ENCODE measurements at places on chromosomes 16 and 17.

GRCh38 chr16:52825892-52826291, 226.8 kb downstream of the CHD9NB start:
- DNase-seq: peak; percentile 79

GRCh38 chr16:86030116-86030515, 131.2 kb downstream of the IRF8 start:
- DNase-seq: no peak

GRCh38 chr16:67783353-67783725, 23.0 kb downstream of the RANBP10 start:
- no peak for DNase-seq

- DNase-seq: no peak
These were observed 162.6 kb upstream of the XYLT1 start for GRCh38 chr16:17633181-17633951.

DNA sequence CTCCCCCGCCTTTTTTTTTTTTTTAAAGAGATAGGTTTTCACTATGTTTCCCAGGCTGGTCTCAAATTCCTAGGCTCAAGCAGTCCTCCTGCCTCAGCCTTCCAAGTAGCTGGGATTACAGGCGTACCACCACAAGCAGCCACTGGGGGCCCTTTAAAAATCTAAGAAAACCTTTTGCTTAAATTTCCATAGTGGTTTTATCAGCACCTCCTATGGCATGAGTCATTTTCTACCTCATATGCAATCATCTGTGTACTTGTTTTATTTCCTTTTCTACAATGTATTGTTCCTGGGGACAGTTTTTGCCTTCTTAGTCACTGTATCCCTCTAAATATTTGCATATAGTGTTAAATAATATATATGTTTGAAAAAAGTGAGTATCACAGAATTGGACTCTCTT, 29.2 kb downstream of the GNA13 start:
- no peak for DNase-seq

GRCh38 chr17:40307001-40307730, 1.8 kb upstream of the RARA start:
- peak; percentile 54 for DNase-seq

- no peak for DNase-seq
These were observed 116.8 kb downstream of the WSCD1 start for GRCh38 chr17:6186998-6187397.

- DNase-seq: peak; percentile 70
These were observed 2.9 kb downstream of the RNF213 start for GRCh38 chr17:80263253-80264204.

DNA sequence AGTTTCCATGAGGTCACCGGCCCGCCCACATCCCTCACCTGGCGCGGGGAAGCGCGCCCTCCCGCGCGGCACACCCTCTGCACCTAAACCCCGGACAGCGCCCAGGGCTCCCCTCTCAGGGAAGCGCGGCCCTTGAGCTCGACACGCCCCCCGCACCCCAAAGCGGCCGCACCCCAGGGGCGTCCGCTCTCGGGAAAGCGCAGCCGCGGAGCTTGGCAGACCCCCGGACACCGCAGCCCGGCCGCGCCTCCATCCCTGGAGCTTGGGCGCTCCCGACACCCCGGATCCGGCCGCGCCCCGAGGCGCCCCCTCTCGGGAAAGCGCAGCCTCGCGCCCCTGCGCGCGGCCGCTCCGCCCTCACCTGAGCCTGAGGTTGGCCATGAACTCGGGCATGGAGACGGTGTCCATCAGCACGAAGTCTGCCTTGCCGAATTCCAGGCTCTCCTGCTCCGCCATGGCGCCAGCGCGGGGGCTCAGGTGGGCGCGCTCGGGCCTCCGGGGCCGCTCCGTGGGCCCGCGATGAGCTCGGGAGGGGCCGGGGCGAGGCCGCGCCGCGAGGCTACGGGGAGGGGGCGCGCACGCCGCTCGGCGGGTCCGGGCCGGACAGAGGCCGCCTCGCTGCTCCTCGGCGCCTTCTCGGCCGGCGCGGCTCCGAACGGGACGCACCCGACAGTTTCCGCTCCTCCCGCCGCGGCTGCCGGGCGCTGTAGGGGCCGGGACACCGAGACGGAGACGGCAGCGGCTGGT, at the start of gene MYO1D:
Gene MYO1D (minus strand): TSS at position 708 of the 747 bp plus-strand sequence. CDS start 252 bp downstream, at position 456.
- peak; percentile 18 for DNase-seq

DNA sequence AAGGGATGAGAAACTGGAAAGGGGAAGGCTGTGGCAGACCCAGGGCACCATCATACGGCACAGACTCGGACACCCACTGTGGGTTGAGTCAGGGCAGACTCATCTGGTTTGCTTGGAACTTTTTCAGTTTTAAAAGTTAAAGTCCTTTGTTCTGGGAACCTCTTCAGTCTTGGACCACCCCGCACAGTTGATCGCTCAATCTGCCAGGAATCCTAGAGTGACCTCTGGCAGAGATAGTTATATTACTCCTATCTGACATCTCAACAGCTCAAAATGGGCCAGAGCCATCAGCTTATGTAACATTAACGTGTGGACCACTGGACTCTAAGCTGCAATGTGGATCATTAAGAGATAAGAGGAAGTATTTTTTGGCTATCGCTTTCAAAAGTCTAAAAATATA, 164.3 kb downstream of the ABCA8 start:
- no peak for DNase-seq

DNA sequence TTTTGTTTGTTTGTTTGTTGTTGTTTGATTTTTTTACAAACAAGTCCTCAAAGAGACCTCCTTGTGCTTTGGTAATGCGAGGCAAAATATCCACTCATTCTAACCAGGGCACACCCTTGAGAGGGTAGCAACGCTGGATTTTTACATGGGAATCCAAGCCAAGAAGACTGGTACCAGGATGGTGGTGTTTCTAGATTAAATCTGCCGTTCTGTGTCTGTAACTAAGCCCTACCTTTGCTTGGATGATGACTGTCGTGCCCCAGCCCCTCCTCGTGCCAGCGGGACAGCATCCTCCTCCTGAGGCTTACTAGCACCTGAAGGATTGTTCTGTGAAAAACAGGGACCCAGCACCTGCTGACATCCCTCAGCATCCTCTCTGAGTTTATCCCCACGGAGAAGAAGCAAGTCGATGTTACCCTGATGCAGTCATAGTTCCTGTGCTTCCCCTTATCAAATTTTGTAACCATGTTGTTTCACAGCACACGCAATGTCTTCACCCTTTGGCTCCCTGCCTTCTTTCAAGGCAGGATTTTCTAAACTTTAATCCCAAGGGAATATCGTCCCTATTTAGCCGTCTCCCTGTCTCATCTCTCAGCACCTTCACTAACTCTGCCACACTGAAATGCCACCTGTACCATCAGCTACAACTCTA, 5.1 kb upstream of the HSBP1 start:
- no peak for DNase-seq

- DNase-seq: no peak
These were observed 19.2 kb upstream of the SMIM5 start for GRCh38 chr17:75614006-75614405.

- DNase-seq: no peak
These were observed 15.3 kb downstream of the MT1X start for GRCh38 chr16:56697456-56698155.

GRCh38 chr16:81464279-81464678, 19.7 kb downstream of the CMIP start:
- DNase-seq: no peak

- no peak for DNase-seq
These were observed 26.9 kb downstream of the USP43 start for GRCh38 chr17:9672266-9672665.

DNA sequence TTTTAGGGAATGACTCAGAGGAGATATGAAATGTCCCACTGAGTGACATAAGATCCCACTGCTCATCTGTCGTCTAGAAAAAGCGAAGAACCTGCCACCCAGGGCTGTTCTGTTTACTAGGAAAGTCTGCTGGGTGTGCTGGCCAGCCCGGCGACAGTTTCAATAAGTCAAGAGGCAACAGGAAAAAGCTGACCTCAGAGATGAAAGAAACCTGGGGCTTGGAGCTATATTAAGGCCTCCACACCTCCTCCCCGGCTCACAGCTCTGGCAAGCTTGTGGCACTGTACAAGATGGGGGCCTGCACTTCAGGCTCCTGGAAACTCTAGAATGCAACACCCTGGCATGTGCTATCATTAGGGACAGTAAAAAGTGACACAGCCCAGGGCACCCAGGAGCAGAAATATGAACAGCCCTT, 10.6 kb downstream of the ZFHX3 start:
- no peak for DNase-seq

GRCh38 chr17:60039847-60040442, 38.8 kb downstream of the HEATR6 start:
- no peak for DNase-seq

DNA sequence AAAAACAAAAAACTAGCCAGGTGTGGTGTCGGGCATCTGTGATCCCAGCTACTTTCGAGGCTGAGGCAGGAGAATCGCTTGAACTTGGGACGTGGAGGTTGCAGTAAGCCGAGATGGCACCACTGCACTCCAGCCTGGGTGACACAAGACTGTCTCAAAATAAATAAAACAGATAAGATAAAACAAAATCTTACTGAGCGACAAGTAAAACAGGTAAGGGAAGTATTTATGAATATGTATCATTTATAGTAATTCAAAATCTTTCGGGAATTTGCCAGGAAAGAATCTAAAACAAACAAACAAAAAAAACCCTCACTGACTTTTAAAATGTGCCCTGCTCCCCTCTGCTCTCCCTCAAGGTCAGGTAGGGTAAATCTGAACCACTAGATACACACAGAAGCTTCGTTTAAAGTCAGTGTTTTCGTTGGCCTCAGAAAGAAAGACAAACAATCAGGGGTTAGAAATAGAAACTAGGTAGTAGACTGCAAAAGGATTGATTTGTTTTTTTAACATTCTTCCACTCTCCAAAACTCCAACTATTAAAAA, 2.1 kb downstream of the PRPSAP1 start:
- no peak for DNase-seq

DNA sequence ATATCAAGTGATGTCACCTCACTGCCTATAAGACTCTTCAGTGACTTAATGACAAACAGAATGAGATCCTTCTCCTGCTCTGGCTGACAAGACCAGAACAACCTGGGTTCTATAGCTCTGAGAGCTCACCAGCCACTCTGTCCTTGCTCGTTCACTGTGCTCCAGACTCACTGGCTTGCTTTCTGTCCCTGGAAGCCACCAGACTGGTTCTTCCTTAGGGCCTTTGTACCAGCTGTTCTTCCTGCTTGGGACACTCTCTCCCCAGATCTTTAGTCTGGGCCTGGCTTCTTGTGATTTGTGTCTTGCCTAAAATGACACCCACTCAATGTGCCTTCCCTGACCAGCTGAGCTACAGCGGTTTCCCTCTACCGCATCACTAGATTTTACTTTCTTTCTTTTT, 76.1 kb downstream of the FTO start:
- DNase-seq: no peak

- DNase-seq: no peak
These were observed 86.9 kb downstream of the RBBP6 start for GRCh38 chr16:24626256-24626655.

DNA sequence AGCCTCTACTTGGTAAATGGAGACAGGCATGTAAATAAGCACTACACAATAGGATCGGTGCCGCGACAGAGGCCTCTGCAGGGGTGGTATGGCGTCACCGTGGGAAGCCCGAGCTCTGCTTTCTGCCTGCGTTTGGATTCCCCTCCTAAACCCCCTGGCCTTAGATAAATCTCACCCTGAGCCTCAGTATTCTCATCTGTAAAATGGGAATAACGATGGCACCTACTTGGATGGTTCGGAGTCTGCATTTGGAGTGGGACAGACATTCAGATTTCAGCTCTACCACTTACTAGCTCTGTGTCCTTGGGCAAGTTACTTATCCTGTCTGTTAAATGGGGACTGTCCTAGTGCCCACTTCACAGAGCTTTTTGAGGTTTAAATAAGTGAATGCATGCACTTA, 42.8 kb upstream of the TNRC6A start:
- no peak for DNase-seq

DNA sequence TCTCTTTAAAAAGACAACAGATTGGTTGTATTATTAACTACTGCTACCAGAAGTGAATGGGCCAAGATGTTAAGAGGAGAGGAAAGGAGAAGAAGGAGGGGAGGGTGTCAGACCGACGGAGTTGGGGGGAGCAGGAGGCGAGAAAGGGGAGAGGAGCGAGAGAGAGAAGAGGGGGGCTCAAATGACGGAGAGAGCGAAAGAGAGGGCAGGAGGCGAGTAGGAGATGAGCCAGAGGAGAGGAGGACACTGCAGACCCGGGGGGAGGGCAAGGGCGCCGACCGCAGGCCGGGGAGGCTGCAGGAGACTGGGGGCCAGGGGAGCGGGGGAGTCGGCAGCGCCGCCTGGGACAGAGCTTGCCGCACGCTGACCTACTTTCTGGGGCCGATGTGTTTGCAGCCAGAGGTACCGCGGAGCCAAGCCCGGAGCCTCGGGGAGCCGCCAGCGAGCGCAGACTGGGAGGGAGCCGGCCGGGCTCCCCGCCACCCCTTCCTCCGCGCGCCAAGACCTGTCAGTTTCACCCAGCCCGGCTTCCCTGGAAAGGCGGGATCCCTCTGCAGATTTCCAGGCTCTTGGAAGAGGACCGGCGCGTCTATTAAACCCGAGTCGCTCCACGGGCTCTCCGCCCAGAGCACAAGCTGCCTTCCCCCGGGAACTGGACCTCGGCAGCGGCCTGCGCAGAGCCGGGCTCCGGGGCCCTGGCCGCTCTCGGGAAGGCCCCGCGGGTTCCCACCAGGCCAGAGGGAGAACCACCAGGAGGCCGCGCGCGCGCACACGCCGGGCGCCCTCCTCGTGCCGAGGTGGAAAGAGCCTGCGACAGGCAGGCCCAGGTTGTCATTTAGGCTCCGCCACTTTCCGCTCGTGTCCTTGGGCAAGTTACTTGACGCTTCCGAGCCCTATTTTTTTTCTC, 74.6 kb downstream of the CMC2 start:
- no peak for DNase-seq

- no peak for DNase-seq
These were observed 4.1 kb upstream of the PITPNA start for GRCh38 chr17:1566505-1567199.

DNA sequence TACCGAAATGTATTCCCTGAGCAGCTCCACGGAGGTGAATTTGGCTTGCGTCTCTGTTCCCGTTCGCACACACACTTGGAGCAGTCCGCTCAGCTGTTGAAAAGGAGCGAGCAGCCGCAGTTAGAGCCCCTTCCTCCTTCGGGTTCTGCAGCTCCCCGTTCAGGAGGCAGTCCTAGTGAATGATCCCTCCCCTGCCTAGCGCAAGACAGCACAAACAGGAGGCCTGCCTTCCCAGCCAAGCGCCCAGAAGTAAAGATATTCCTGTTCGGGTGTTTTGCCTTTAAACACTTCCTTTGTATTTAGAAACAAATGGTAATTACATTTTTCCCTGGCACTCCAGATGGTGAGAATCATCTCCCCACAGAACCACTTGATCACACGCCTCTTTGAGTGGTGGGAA, 64.7 kb downstream of the ABCC12 start:
- DNase-seq: no peak

DNA sequence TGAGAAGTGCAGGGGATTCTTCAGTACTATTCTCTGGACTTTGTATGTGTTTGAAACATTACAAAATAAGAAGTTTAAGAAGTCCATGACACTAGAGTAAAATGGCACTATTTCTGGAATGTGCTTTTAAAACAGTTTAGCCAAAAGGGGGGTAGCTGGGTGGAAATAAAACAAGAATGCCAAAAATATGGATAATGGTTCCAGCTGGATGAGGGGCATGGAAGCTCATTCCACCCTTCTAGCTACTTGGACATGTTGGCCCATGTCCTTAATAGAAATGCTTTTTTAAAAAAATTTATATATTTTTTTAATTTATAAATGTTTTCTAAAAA, 13.1 kb downstream of the ZC3H7A start:
- no peak for DNase-seq

Data from NCI-H1694 treated with DMSO at 0.1 percent for 48 hours (cell line).